ENCODE measurements at places on chromosomes 11 and 22.

DNA sequence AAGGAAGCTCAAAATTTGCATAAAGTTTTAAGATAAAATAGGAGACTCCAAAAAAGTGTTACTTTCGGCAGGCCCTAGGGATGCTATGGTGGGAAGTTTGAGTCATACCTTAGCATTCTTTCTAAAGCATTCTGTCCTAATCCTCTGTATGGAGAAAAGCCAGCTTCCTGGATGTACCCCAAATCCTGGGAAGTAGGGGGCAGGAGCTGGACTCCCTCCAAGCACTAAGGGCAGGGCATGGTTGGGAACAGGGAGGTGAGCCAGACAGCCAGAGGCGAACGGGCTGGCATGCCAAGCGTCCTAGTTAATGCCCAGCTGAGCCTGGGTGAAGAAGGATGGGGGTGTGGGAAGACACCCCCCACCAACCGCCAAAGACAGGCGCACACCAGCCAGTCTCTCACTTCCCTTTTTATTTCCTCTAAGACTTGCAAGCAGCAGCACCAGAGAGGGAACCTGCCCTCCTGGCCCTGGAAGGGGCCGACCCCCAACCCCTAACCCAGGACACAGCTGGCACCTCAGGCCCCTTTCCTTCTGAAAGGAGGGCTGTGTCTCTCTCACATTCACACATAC lies 23.9 kb downstream of the RTN4RL2 start:
- DNase-seq: no peak

- DNase-seq: no peak
These were observed 7.8 kb downstream of the DSCAML1 start for GRCh38 chr11:117789241-117789640.

DNA sequence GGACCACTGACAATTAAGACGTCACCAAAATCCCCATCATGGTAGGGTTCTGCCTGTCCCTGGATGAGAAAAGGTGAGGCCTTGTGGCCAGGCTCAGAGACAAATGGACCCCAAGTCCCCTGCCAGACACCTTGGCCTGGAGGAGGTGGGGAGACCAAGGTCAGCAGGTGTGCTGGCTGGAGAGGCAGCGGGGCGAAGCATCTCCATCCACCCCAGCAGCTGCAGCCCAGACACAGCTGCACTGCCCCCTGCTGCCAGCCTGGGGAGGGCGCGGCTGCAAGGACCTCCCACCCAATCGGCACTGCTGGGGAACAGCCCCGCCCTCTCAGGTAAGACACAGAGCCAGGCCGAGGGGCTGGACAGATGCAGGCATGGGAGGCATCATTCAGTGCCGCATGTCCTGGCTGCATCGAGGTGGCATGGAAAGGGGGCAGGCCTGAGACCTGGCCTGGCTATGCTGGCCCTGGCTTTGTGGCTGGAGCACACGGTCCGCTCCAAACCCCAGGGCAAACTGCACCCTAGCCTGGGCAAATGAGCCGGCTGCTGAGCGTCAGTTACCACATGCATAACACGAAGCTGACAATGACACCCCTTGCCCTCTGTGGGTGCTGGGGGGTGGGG lies 12.2 kb upstream of the MFNG start:
- DNase-seq: peak; percentile 52

- DNase-seq: no peak
These were observed 253.7 kb downstream of the AASDHPPT start for GRCh38 chr11:106331176-106331575.

DNA sequence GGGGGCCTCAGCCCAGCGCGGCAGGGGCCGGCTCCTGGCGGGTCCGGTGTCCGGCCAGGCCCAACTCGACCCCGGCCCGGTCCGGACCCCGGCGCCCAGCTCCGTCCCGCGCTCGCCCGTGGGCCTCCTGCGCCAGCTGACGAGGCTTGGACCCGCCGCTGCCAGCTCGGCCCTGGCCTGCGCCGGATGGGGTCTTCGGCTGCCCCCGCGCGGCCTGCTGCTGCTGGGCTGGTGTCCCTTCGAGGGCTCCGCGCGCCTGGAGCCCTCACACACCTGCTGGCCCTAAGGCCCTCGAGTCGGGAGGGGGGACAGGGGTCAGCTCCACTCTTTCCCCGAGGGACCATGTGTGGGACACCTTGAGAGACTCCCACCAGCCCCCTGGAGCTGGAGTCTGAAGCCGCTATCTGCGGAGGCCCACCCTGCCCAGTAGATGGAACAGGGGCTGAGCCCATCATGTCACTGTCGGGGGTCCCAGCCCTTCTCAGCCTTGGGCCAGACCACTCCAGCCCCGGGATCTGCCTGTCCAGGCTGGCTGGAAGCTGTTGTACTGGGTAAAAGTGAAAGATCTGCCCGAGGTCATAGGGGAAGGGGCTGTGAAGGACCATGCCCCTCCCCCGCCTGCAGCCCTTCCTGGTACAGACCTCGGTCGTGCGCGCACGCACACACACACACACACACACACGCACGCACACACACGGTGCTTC lies 768 bp upstream of the CDKN1C start:
- no peak for DNase-seq

- DNase-seq: no peak
These were observed 1.1 kb downstream of the GNAZ start for GRCh38 chr22:23071230-23072076.

GRCh38 chr11:118842369-118842768 lies 41.3 kb upstream of the CXCR5 start:
- DNase-seq: no peak

DNA sequence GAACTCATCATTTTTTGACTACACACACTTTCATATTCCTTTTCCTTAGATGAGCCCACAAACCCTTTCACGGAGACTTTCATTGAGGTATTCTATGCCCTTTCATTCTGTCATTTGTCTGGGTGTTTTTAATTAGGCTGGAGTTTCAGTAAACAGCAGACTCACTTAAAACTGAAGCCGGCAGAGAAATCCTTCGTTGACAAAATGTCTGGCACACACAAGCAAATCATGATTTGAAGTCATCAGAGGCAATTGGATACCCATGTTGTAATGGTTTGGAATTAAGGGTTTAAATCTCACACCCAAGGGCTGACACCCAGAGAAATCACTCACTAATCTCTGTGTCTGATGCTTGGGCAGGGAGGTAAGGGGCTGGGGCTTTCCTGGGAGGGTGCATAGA lies 127.1 kb downstream of the EHF start:
- no peak for DNase-seq

GRCh38 chr11:57196596-57196995 lies 14.8 kb downstream of the LRRC55 start:
- DNase-seq: no peak

DNA sequence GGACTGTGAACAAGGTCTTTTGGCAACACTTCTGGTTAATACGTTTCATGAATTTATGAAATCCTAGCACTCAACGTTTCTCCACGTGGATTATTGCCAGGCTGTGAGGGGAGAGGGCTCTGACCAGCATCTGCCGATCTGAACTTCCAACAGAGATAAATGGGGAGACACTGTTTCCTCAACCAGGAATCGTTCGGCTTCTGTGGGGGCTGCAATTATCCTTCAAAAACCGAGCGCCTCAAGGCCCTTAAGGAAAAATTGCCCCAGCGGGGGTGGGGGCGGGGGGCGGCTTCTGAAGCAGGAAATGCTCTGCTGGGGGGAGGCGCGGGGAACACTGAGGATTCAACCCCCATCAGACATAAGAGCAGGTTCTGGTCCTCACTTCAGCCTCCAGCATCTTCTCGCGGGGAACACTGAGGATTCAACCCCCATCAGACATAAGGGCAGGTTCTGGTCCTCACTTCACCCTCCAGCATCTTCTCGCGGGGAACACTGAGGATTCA lies 155.6 kb downstream of the BRD1 start:
- DNase-seq: no peak

DNA sequence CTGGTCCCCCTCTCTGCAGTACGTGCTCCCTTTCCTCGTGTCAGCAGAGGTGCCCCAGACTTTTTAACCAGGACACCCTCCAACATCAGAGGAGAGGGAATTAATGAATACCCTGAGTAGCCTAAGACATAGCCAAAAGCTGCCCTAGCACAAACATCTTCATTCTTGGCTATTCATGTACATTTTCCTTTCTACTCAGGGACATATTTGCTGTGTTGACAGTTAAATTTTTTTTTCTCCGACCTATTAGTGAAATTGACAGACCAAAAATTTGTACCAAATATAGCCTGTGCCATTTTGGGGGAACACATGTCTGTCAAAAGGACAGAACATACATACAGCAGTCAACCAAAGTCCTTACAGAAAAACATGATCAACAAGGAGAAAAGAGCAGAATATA lies 33.3 kb downstream of the CADM1 start:
- DNase-seq: no peak

DNA sequence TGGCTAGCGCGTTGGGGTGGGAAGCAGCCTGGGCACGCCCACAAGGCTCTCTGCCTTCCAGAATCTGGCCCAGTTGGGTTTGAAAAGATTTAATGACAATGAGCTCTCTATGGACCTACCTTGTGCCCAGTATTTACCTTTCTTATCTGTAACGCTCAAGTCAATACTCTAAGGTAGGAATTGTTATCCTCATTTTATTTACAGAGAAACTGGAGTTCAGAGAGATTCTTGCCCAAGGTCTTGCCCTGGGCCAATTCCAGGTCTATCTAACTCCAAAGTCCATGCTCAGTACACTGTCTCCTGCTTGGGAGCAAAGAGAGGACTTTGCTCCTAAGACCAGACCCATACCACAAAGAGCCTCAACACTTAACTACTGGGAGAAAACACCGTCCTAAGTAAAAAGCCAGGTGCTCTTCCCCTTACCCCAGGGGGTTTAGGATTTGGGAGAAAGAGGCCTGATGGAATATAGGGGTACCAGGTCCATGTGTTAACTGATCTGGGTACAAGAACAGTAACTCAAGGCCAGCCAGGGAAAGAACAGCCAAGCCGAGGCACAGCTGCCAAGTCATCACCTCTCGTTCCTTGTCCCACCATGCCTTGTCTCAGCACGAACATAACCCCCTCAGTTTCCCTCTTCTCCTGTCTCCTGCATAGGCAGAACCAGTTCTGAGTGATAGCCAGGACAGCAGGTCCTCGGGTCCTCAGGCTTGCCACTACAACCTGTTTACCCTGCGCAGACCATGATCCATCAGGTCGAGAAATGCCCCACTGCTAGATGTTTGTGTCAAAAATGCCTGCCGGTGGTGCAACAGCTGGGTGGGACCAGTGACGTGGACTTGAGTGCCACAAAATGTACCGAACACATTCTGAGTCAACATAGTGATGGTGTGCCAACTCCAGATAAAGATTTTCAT lies 14.6 kb downstream of the APOA4 start:
- DNase-seq: no peak

DNA sequence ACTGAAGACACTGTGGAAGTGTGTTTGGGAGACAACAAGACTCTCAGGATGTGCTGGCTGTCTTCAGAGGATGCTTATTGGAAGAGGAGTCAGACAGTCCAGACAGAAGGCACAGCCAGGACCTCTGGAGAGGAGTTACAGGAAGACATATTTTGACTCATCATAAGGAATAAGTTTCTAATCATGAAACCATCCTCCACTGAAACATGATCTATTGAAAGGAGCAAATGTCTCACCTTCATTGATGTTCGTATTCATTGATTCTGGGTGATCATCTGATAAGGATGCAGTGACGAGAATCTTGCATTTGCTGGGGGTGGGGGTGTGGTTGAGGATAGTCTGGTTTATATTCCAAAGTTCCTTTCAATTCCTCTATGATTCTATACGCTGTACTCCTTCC lies 2.5 kb upstream of the CXCR5 start:
- DNase-seq: no peak
